ENCODE measurements at places on chromosomes 6 and 20.
A peak's percentile ranks its signal among the peaks of the same experiment; 100 is the strongest.

GRCh38 chr6:89145091-89145955 is 532 bp upstream of the PM20D2 start:
- DNase-seq = peak; percentile 77

- DNase-seq = peak; percentile 28
These were observed 24.2 kb upstream of the PNPLA1 start for GRCh38 chr6:36245572-36246061.

DNA sequence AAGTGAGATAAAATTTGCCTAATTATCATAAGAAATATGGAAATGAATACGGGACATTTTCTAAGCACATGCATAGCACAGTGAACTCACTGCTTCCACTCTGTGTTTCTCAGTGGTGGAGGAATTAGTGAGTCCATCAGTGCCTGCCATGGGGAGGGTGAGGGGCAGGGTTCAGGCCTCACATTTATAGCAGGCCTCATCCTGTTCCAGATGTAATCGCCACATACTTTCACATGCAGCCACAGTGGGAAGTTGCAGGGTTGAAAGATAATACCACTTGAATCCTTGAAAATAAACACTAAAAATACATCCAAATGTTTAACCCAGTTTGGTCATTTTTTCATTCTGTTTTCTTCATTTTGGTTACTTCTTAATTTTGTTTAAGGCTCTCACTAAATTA is 29.9 kb upstream of the ANKEF1 start:
- DNase-seq = no peak

DNA sequence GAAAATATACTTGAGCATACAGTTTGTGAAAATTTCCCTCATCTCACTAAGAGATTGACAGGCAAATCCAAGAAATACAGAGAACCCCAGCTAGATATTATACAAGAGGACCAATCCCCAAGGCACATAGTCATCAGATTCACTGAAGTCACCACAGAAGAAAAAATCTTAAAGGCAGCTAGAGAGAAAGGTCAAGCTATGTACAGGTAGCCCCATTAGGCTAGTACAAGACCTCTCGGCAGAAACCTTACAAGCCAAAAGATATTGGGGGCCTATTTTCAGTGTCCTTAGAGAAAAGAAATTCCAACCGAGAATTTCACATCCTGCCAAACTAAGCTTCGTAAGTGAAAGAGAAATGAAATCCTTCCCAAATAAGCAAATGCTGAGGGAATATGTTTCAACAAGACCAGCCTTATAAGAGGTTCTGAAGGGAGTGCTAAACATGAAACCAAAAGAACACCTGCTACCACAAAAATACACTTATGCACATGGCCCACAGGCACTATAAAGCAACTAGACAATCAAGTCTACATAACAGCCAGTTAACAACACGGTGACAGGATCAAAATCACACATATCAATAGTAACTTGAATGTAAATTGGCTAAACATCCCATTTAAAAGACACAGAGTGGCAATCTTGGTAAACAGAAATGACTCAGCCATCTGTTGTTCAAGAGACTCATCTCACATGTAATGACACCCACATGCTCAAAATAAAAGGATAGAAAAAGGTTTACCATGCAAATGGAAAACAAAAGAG is 96.3 kb downstream of the FHL5 start:
- DNase-seq = no peak

- DNase-seq = no peak
These were observed 54.3 kb upstream of the SLC22A16 start for GRCh38 chr6:110530671-110531070.
